ENCODE measurements at places on chromosomes 12 and 14. TPM values are rescaled to one million over a fixed set of nuclear protein-coding genes. Genes with fewer than 3 reads are reported as not detected.

Gene CACNA1C
- polyA plus RNA-seq, result 0.06 TPM

Gene ACOT6
- polyA plus RNA-seq, result not detected

Gene STAB2
- not detected for polyA plus RNA-seq

Gene BEGAIN
- 0.91 TPM for polyA plus RNA-seq

Gene MUCL1
- polyA plus RNA-seq, result not detected

Gene PPP1R1A
- polyA plus RNA-seq, result not detected

Gene WSCD2
- polyA plus RNA-seq, result 2.8 TPM

Gene SIX6
- not detected for polyA plus RNA-seq

Gene CLEC2A
- not detected for polyA plus RNA-seq

Gene TAS2R50
- polyA plus RNA-seq, result not detected

Gene KRT75
- polyA plus RNA-seq, result not detected

Gene KANSL2
- polyA plus RNA-seq, result 47.8 TPM

Gene IGF1
- polyA plus RNA-seq, result 5.1 TPM

Gene ANKRD33
- not detected for polyA plus RNA-seq

Gene PLEKHD1
- polyA plus RNA-seq, result 0.11 TPM

Gene KCNK13
- not detected for polyA plus RNA-seq

Gene LRP6
- polyA plus RNA-seq, result not detected

Gene KLRK1
- polyA plus RNA-seq, result 15.8 TPM

Gene SLC25A21
- not detected for polyA plus RNA-seq

Gene CACNA2D4
- 2.0 TPM for polyA plus RNA-seq

Gene EID3
- polyA plus RNA-seq, result 4.9 TPM

Gene IFNG
- polyA plus RNA-seq, result not detected

Gene ZDHHC22
- not detected for polyA plus RNA-seq

Gene MIP
- polyA plus RNA-seq, result not detected

Gene ASB2
- polyA plus RNA-seq, result 3.8 TPM

Gene TDRD9
- 2.0 TPM for polyA plus RNA-seq

Gene ANO4
- not detected for polyA plus RNA-seq

Gene LRRC43
- not detected for polyA plus RNA-seq

Gene PTPRQ
- not detected for polyA plus RNA-seq

Gene LRRC10
- not detected for polyA plus RNA-seq

Gene CLSTN3
- polyA plus RNA-seq, result 2.9 TPM

Gene MFAP5
- polyA plus RNA-seq, result not detected

Gene PROX2
- polyA plus RNA-seq, result not detected

Gene USP44
- 5.5 TPM for polyA plus RNA-seq

Gene CARMIL3
- polyA plus RNA-seq, result 0.35 TPM

Gene COCH
- 189 TPM for polyA plus RNA-seq

Gene RAB15
- 0.58 TPM for polyA plus RNA-seq

Gene CCDC88C
- 30.5 TPM for polyA plus RNA-seq

Gene TMPRSS12
- not detected for polyA plus RNA-seq

Gene SMCO2
- not detected for polyA plus RNA-seq

Gene SDR9C7
- not detected for polyA plus RNA-seq

Gene FLRT2
- polyA plus RNA-seq, result not detected

Gene LPAR5
- 63.6 TPM for polyA plus RNA-seq

Gene STAC3
- polyA plus RNA-seq, result 2.4 TPM

Gene SLC6A12
- polyA plus RNA-seq, result not detected

Gene C1QL4
- polyA plus RNA-seq, result not detected

Gene SPX
- polyA plus RNA-seq, result 1.6 TPM

Gene SLC8A3
- not detected for polyA plus RNA-seq

Gene VRTN
- polyA plus RNA-seq, result not detected

Gene KRT3
- polyA plus RNA-seq, result not detected

Gene ACSM4
- polyA plus RNA-seq, result not detected

Gene DDHD1
- 9.4 TPM for polyA plus RNA-seq

Gene CHGA
- 0.44 TPM for polyA plus RNA-seq
